ENCODE measurements at places on chromosomes 2 and 18.

DNA sequence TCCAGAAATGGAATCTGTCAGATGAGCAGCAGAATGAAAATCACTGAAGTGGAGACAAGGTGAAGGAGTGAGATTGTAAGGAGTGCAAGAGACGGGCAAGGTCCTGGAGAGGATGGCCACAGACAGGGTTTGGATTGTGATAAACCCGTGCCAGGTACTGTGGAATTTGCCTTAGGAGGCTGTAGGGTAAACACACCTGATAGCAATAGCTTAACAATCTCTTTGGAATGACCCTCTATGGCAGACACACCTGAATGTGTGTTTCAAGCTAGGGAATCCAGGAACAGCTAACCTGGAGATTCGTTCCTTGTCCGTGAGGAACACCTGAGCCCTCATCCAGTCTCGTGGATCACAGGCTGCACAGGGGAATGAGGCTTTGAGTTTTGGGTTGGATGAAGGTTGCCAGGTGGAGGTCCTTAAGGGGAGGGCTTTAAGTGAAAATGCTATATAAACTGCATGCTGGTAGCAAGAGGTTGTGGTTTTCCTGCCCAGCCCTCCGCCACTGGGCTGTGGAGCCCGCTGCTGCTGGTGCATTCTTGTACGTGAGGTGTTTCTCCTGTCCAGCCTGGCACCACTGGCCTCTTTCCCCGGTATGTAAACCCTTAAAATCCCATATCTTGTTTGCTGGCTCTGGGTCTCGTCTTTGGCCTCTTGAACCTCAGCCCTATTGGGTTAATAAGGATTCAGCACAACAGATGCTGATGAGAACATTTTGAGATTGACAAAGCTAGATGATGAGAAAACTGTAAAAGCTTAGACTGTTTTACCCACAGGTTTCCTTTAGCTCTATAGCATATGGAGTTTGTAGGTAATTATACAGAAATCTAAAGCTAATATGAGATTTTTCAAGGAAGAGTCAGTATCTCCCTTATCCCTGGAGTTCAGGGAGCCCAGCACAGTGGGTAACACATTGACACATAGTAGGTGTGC, 117.9 kb downstream of the ARHGAP15 start:
- DNase-seq, result no peak

- no peak for DNase-seq
Measured at GRCh38 chr18:36693931-36694620, 134.7 kb downstream of the TPGS2 start.

GRCh38 chr2:64750001-64750816, 96.5 kb upstream of the SERTAD2 start:
- peak; percentile 47 for DNase-seq

DNA sequence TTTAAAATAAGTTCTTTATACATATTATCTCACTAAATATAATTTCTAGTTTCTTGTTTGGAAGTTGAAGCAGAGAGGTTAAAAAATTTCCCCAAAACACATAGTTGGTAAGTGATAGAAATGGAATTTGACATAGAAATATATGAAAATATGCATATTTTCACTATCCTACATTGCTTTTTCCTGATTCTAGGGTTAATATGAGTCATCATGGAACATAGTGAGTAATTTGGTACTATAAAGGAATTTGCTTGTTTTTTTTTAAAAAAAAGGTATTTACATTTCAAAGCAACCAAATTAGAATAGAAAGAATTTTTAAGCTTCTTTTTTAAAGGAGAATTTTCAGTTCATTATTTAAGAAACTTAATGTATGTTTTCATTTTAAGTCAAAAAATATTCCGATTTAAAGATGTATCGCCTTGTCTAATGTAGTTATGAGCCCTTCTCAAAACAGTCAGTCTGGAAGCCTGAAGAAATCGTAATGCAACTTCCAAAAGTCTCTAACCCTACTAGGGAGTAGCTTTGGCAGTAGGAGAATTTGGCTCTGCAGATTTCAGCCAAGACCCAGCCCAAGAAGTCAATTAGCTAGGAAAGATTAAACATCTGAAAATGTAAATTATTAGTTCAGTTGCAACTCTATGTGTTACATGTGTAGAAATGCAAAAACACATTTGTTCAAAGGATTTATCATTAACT, 147.3 kb downstream of the RDH14 start:
- DNase-seq, result peak; percentile 10

DNA sequence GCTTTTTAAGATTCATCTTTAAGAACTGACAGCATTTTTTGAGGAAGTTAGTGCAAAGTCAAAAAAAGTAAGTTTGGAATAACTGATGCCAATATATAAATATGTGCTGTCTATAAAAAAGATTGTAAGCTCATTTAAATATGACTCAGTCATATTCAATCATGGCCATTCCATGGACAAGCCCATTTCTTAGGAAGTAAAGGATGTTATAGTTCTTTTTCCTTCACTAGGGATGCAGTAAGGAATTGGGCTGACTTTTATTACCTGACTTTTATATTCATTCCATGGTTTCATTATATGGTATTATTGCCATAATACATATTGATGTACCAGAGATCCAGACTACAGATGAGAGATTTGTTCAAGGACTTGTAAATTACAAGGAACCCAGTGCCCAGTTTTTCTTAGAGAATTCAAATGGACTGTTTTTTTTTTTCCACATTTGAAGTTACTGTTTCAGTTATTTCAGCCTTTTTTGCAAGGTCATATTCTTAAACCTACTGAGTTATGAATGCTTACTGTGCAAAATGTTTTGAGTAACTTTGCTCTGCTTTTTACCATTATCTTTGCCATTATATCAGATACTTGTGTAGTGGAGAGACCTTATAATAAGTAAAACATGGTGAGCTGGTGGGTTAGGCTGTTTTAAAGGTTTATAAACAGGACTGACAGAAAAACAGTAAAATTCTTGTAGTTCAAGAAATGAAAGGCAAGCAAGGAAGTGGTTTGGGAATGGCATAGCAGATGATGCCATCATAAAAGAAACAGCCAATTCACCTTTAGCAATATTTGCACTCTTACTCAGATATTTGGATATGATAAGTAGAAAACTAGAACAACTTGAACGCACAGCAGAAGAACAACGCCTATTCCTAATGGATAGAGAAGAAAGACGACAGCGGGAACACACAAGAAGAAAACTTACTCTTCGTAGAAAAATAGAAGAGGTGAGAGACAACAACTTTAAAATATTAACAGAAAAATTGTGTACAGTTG, 7.6 kb downstream of the FSIP2 start:
- no peak for DNase-seq

GRCh38 chr2:221001381-221001801, 570.7 kb downstream of the EPHA4 start:
- DNase-seq, result no peak

GRCh38 chr2:191783416-191783815, 63.5 kb downstream of the CAVIN2 start:
- no peak for DNase-seq

All from Caki2 (cell line).